HS-5 (cell line): ENCODE measurements at places on chromosomes 7 and 10.

DNA sequence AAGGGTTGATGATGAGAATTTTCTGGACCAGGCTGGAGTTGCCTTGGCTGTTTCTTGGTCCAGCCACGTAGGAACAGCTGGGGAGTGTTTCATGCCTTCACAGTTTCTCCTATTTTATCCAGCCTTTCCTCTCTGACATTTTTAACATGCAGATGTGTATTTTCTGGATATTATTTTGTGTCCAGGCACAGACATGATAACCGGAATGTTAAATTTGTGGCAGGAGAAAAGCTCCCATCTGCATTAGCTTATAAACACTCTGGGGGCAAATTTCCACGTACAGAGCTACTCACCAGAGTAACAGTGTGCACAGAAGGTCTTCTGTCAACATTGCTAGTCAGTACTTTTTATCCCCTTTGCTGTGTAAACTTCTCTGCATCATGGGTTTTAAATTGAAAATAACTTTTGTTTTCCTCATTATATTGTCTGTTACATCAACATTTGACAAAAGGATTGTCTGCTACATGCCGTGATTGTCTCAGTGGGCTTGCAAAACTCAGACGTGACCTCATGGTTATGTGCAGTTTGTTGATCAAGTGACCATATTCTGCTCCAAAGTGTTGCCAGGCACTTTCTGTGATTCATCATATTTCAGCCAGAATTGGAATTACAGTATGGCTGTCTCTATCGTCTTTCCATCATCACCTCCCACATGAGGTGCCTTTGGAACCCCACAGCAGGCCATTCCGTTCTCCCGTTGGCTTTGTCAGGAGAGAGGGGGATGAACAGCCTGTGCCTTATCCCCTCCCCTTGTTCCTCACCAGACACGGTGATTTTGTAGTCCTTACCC is 41.4 kb downstream of the INSYN2A start:
- DNase-seq: no peak

DNA sequence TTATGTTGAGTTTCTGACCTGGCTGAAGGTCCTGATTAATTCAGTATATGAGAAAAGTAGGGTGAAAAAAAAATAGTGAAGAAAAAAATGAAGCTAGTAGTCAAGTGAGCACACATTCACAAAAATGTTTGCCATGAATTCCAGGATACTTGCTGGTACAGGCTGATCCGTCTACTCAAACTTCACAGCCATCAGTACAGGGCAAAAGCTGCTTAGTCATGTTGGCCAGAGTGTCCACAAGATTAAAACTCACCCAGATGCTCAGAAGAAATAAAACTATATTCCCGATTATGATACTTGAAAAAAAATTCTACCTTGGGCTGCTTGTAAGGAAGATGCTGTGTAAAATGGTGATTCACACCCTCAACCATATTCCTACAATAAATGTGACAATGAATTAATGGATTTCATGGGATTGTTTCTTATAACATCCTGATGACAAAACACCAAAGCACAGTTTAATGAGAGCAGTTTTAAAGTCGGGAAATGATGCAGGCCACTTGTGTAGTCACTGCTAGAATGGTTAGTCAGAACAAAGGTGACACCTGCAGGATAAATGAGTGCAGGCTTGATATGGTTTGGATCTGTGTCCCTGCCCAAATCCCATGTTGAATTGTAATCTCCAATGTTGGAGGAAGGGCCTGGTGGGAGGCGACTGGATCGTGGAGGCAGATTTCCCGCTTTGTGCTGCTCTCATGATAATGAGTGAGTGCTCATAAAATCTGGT is 49.2 kb upstream of the ANKRD1 start:
- no peak for DNase-seq

DNA sequence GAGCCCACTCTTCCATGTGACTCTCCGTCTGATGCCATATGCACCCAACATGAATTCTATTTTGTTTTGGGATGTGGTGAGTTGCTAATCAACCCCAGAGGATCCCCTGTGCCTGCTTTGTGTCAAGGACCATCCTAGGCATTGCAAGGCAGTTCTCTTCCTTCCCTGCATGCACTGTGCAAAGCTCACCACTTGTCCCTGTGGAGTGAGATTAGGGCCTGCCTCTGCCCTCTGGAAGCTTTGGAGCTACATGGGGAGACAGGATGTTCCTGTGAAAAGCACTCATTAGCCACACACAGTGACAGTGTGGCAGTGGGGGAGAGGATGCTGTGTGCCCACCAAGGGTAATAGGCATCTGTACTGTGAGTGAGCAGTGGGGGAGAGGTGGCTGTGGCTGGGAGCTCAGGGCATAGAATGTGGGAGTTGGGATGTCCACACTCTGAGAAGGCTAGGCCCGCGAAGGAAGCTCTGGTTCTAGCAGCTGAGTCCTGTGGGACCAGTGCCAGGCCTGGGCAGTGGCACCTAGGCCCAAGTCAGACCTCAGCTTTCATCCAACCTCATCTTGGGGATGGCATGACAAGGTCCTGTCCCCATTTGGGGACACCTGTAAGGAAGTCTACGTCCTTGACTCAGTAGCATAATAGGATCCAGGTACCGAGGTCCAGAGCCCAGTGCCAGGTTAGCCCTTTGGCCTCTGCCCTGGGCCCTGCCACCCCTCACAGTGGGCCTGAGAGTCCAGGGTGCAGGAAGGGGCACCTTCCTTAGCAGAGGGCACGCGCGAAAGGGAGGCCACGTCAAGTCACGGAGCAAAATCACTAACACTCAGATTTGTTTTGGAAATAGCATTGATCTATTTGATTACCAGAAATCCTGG is 6.6 kb downstream of the ADRA2A start:
- no peak for DNase-seq

GRCh38 chr7:26687032-26687431 is 177.4 kb downstream of the SKAP2 start:
- no peak for DNase-seq

DNA sequence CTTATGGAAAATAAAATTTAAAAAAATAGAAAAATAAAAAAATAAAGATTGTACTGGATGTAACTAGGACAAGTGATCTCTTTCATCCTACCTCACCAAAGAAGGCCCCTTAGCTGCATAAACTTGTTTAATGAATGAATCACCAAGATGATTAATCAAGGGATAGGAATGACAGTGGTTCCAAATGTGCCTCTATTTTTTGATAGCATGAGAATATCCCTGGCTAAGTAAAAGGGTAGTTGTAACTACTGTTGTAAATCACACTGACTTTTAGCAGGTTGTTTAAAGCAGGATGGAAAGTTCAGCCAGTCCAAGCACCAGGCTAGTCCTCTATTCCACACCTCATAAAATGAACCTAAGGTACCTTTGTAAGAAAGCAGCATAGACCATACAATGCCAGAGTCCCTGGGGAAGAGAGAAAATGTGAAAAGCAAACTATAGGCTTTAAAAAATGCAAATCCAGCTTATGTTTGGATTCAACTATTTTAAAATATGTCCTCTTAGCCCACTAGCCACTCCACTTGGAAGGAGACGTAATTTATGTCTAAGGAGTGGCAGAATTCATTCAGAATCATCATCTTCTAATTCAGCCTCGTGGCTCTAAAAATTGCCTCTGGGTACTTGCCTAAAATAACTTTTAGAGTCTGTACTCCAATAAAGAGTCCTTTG is 126.8 kb downstream of the SKIDA1 start:
- DNase-seq: peak; percentile 24

DNA sequence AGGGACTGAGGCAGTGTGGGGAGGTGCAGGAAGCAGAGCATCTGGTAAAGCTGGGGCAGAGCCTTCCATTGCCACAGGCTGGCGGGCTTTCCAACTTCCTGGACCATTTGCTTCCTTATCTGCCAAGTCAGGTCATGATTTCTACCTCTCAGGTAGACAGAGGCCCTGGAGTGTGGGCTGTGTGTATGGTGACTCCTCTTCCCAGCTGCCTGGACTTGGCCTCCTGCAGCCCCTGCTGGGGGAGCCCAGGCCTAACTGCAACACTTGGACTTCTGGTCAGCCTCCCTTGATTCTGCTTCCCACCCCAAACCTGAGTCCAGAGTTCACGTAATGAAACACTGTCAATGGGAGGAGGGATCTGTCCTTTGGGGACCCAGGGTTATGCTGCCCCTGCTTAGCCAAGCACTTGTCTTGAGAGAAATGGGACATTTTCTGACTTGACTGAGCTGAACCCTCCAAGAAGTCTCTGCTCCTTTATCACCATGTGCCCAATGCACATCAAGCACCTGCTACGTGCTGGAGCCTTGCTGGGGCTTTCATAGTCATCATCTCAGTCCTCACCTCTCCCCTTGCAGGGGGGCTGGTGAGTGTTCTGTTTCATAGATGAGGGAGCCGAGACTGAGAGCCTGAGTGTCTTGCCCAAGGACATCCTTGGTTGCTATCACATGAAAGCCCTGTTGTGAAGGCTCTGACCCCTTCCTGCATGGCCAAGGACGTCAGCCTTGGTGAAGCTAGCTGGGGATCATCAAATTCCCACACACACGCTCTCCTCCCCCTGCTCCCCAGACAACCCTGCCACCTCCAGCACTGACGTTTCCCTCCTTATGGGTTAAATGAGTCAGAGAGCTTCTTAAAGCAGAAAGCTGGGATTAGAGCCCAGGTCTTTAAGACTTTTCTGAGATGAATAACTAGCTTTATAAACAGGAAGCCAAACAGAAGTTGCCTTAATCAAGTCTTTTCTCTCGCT is 3.4 kb downstream of the CLEC2L start:
- DNase-seq: peak; percentile 26

DNA sequence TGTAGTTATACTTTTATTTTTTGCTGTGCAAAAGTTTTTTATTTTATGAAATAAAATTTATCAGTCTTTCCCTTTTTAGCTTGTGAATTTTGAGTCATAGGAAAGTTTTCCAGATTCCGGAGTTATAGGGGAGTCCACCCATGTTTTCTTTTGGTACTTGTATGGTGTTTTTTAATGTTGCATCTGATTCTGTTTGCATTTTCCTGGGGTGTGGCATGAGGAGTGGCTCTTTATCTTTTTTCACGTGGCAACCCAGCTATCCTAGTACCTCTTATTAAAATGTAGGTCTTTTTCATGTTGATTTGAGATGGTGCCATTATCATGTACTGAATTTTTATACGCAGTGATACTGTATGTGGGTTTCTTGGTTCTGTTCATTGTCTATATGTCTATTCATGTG is 19.7 kb downstream of the EXOC6 start:
- DNase-seq: no peak

DNA sequence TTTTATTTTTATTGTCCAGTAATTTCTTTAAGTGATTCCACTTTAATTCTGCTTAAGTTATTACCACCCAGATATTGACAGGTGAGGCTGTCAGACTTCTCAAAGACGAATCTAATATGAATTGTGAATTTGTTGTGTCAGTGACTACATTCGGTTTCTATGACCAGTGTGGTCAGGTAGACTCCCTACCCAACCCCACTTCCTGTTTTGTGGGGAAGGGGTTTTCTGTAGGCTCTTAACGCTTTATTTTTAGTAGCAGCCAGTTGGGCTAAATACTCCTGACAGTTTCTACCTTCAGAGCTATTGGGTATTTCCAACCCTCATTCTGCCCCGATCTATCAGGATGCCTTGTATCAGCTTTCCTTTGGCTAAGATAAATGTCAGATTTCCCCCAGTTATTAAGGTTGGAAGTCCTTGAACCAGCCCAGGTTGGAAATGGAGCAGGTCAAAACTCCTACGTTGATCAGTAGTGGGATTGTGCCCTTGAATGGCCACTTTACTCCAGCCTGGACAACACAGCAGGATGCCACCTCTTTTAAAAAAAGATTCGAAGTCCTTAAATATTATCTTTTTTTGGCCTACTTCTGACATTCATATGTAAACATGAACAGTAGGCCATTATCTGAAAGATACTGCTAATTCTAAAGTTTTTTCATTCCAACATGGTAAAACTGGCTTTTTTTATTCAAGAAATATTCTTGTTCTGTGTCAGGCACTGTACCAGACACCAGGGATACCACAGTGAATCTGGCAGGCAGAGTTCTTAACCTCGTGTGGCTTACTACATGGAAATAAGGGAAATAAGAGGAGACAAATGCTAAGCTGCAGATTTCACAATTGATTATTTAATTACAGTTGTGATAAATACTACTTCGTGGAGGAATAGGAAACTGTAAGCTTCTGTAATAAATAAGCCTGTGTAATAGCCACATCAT is 133.3 kb upstream of the SAMD8 start:
- no peak for DNase-seq

DNA sequence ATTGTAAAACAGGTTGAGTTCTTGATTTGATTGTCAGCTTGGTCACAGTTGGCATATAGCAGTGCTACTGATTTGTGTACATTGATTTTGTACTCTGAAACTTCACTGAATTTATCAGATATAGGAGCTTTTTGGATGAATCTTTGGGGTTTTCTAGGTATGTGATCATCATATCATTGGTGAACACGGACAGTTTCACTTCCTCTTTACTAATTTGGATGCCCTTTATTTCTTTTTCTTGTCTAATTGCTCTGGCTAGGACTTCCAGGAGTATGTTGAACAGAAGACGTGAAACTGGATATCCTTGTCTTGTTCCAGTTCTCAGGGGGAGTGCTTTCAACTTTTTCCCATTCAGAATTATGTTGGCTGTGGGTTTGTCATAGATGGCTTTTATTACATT is 86.9 kb downstream of the EXOC4 start:
- DNase-seq: no peak

- DNase-seq: no peak
These were observed 17.9 kb upstream of the SUV39H2 start for GRCh38 chr10:14860791-14861190.

DNA sequence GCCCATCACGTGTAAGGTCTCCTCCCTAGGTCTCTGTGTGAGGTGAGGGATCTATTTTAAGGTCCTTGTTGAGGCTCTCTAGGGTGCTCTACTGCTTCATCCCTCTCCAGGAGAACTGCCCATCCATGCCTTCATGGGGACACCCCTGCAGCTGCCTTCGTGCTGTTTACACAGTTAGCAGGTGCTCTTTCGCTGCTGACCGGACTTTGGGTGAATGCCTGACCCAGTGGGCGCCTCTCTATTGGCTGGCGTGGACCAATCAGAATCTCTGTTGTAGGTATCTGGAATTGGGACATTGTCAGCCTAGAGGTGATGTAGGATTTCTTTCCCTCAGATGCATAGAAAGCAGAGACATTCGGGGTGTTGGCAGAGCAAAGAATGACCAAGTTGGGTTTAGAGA is 38.7 kb upstream of the HMX3 start:
- no peak for DNase-seq

DNA sequence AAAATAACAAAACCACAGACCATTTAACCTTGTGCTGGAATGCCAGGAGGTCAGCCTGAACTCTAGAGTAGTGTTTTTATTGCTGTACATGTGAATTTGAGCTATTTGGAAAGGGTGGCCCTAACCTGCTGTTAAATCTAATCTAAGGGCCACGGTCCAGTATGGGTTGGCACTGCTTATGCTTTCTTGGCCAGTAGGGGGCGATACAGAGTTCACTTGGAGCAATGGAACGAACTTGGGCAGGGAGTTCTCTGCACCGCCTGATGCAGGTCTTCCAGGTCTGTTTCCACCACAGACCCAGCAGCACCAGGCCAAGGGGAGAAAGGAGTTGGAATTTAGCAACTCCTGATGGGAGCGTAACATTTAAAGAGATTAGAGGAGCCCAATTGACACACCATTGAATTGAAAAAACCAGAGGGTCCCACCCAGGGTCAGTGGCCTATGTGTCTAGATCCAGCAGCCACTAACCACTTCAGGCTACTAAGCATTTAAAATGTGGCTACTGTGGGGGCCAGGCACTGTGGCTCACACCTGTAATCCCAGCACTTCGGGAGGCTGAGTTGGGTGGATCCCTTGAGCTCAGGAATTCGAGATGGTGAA is 75.7 kb upstream of the EFCAB10 start:
- DNase-seq: no peak
